ENCODE measurements at places on chromosomes 2 and 18.

- DNase-seq: no peak
Measured at GRCh38 chr18:48815581-48816324, 135.0 kb downstream of the SMAD7 start.

- DNase-seq: no peak
Measured at GRCh38 chr2:204477358-204477950, 67.8 kb upstream of the PARD3B start.

DNA sequence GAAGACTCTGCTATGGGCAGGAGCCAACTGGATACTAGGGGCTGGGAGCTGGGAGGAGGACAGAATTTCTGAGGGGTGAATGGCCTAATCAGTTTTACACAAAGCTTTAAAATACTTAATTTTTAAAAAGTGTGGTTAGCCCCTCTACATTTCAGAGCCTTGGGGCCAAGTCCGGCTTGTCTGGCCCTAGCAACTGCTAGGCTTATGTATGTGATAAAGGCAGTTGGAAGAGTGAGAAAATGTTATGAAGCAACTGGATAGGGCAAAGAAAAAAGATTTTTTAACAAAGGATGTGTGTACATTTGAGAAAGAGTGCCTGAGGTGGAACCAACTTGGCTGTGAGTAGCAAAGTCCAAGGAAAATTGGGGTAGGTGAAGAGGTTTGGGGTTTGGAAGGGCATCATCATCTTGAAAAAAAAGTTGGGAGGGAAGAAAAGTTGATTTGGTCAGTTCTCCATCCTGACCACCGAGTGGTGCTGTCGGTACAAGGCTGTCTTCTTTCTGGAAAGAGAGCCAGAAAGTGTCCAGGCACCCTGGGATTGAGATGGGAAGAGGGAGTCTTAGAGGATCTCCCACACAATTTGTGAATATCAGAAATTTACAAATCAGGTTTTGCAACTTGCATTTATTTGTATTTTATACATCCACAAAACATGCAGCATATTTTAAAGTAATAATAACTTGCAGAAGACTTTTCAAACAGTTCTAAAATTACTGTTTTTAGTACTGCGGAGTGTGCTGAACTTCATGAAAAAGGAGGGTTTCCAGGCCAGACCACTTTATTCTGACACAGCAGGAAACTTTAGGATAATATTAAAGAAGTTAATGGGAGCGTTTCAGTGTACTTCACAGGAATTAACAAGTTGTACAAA is 10.5 kb upstream of the CDK15 start:
- DNase-seq: peak; percentile 80

DNA sequence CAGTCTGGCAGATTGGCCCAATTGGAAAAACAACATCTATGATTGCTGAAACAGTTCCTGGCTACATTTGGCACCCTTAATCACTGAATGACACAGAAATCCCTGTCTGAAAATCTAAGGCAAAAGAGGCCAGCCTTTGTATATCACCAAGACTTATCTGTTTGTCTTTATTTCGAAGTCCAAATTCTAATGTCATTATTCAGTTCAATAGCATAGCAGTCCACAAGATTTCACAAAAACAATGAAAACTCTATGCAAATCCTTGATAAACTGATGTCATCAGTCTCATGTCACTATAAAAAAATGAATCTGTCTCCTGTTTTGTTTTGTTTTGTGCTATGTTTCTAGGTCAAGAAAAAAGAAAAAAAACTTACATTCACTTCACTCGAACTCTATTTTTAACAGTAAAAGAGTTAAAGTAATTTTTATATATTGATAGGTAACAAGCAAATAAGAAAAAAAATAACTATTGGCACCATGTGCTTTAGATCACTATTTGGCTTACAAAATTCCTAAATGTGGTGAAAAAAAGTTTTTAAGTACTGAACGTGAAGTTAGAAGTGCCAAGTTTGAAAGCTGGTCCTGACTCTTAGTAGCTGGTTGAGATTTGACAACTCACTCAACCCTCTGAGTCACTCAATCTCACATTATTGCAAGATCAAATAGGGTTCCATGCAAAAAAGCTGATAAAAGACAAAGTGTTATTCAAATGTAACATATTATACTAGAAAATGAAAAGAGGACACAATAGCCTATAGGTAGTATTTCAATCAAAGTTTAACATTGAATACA is 359.3 kb downstream of the IRS1 start:
- DNase-seq: no peak

DNA sequence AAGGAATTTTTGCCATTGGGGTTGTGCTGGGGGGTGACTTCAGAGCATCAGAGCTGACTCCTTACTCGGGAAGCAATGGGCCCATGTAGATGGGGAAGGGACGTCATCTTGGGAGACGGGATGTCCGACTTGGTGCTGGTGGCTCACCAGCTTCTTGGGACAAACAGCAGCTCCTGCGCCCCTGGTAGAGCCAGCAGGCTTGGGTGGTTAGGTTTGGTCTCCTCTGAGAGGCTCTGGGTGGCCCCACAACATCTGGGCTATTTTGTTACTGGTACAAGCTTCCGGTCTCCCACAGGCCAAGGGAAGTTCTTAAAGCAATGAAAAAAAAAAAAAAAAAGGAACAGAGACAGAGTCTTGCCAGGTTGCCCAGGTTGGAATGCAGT is 1.8 kb downstream of the NGEF start:
- DNase-seq: no peak

DNA sequence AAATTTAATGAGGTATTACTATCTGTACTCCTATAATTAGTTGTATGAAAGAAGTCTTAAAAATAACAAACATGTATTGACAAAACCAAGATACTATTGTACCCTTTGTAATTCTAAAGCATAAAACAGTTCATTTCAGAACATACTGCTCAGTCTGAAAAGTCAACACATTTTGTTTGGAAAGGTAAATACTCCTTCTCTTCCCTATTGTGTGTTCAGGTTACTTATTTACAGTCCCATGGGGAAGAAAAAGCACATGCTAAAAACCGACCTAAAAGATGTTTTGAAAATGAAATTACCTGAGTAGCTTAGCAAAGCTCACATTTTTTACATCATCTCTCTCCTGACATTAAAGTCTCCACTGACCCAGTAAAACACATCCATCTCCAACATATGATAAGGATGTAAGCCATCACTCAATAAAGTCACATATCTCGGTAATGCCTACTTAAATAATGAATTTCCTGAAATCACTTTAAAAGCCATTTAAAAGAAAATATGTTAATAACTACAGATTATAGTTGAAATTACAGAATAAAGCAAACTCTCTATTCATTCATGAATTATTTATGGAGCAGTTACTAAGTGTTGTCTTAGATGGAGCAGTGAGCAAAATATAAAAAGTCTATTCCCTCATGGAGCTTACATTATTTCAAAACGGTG is 75.6 kb upstream of the FZD5 start:
- DNase-seq: no peak

- no peak for DNase-seq
Measured at GRCh38 chr18:50126471-50126870, 68.5 kb downstream of the MYO5B start.

- no peak for DNase-seq
Measured at GRCh38 chr2:168977608-168978007, 53.5 kb downstream of the ABCB11 start.

DNA sequence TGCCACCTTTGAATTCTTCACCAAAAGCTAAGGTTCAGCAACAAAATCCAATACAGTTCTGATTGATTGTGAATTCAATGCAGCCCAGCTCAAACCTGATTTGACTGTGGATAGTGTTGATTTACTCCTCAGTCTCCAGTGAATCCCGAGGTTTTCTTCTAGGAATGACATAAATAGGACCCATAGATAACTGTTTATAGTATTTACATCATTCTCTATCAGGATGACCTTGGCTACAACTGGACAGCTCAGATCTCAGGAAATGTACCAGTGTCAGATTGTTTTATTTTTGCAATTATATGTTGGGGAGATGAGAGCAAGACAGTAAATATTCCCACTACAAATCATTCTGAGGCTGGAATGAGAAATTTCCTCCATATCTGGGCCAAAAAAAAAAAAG is 21.2 kb downstream of the RBM43 start:
- no peak for DNase-seq

- no peak for DNase-seq
Measured at GRCh38 chr18:80140455-80140985, 31.5 kb downstream of the ADNP2 start.

DNA sequence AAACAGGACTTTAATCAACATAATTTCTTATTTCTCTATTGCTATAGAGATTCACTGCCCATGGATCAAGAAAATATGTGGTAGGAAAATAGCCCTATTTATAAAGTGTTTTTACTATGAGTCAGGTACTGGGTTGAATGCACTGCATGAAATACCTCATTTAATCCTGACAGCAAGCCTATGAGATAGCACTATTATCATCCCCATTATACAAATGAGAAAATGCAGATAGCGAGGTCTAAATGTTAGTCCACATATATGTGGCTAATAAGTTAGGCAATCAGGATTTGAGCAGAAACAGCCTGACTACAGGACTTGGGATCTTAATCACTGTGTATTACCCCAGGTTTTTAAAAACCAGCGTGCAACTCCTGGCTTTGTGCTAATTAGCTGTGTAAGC is 8.5 kb upstream of the LYPD1 start:
- no peak for DNase-seq

DNA sequence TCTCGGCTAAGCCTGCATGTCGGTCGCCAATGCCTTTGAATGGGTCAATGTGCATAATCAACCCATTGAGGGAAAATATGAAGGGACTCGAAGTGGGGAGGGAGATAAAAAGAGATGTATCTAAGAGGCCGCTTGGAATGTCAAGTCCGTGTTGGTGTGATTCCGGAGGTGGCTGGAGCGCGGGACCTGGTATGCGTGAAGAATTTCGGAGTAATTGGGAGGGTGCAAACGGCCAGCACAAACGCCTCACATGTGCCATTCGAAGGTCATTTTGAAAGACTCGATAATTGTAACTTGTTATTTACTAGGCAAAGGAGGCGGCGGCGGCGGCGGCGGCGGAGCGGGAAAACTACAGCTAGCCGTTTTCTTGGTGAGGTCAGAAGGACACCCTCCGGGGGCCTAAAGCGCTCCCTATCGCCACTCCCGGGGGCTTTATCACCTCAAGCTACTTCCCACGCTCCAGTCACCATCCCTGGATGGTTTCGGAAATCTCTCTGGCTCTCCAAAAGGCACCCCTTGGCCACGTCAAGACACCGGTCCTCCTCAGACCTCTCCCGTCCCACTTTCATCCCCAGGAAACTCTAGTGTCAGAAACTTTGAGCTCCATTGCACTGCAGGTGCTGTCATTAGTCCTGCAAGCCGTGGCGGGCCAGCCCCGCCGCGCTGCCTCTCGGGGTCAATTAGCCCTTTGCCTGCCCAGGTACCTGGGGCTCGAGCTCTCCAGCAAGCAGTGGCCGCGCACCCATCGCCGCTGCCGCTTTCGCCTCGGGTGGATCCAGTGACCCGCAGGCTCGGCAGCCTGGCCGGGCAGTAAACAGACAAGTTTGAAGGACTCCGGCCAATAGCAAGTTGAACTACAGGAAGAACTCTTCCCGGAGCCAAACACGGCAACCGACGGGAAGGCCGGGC is 1.5 kb downstream of the ERBB4 start:
- DNase-seq: peak; percentile 22

GRCh38 chr18:62717925-62718800 is 2.8 kb downstream of the PHLPP1 start:
- DNase-seq: no peak

GRCh38 chr2:170177950-170178781 is at the start of gene MYO3B:
Gene MYO3B (plus strand): TSS chr2:170178147. CDS start chr2:170178288, 141 bp downstream.
- DNase-seq: no peak

GRCh38 chr2:172116107-172116506 is 13.4 kb upstream of the DLX2 start:
- no peak for DNase-seq

DNA sequence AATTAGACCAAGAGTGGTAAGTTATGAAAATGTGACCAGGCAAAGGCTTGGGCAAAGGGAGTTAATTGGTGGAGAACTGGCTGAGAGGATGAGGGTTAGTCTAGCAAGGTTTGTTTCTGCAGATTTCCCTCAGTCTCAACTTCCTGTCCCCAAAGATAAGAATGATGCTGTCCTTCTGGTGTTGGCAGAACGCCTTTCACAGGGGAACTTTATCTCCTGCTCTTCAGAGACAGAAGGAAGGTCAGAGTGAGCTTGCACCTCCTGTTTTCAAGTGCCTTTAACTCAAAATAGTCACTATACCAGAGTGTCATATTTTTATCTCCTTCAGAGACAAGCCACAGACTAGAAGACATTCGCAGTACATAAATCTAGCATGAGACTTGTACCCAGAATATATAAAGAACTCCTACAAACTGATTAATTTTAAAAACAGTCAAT is 95.7 kb downstream of the TEX51 start:
- no peak for DNase-seq

- no peak for DNase-seq
Measured at GRCh38 chr2:240421381-240421780, 14.1 kb upstream of the GPC1 start.

- DNase-seq: no peak
Measured at GRCh38 chr2:195494451-195494850, 162.6 kb upstream of the SLC39A10 start.

- DNase-seq: peak; percentile 68
Measured at GRCh38 chr2:19786408-19787058, 115.2 kb downstream of the TTC32 start.

DNA sequence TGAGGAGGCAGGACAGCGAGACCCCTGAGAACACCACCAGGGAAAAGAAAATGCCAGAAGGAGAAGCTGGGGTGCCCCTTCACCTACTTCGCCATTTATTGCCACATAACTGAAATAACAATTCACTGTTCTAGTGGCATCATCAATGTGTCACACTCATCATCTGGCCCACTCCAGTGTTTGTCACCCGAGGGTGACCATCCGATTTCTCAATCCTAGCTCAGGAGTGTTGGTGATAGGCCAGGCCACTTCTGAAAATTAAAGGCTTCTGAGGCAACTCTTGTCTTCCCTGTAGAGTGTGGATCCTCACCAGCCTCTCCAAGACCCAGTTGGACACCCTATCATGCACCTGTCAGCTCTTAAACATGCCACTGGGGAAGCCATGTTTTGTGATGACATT is 62.9 kb upstream of the BZW1 start:
- no peak for DNase-seq

- no peak for DNase-seq
Measured at GRCh38 chr18:59865241-59865986, 34.4 kb upstream of the PMAIP1 start.

DNA sequence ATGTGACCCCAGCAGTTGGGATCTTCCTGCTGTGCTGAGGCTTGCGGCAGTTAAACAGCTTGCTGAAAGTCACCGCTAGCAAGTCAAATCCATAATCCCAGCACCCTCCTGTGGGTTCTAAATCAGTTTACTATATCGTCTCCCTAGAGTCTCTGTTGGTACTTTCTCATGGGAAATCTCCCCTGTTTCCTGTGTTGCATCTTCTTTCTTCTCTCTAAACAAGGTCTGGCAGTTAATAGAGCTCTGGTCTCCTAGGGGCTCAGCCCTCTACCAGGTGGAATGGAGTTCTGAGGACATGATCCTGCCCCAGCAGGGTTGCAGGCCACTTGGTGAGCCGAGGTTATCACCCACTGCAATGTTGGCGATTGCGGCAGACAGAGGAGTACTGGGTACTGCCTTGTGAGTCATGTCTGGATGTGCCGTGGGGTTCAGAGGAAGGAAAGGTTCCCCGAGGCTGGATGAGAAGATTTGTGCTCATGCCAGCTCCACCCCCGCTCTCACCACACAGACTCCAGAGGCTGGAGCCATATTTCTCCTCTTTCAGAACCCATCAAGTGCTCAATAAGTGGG is 59.4 kb upstream of the SIX2 start:
- no peak for DNase-seq
